ENCODE measurements at places on chromosomes 6 and 20.

DNA sequence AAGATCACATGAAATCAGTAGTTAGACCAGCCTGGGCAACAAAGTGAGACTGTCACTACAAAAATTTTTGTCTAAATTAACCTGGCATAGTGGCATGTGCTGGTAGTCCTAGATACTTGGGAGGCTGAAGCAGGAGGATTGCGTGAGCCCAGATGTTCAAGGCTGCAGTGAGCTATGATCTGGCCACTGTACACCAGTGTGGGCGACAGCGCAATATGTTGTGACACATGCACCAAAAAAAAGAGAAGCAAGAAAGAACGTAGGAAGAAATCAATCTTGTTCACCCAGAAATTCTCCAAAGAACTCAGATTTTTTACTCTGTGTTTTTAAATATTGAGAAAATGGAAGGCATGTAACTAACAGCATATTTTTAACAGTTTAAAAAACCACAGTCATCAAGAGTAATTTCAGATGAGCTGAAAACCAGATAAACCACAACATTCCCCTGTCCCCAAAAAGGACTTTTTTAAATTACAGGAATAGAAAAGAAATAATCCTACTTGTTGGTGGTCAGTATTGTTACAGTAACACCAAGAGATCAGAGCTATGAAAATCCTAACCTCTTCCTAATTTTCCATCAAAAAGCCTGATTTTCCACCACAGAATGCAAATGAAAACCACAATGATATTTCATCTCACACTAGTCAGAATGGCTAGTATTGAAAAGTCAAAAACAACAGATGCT is 240.2 kb downstream of the KHDC1L start:
- no peak for DNase-seq

- no peak for DNase-seq
Measured at GRCh38 chr6:116400328-116400727, 29.6 kb downstream of the DSE start.

DNA sequence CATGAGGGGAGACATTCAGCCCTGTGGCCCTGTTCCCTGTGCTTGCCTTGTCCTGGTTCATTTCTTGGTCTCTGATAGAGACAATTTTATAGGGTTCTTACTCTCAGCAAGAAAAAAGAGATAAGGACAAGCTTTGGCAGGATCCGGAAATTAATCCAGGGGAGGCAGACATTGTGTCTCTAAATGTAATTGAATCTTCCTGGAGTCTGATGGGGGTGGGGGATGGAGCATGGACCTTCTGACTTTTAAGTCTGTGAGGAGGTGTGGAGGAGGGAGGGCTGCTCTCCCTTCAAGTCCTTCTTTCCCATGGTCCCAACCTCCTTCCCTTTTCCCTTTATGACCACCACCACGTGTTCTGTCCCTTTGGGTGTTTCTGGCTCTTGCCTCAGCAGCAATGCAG is 512.7 kb downstream of the DHX35 start:
- DNase-seq, result no peak

- no peak for DNase-seq
Measured at GRCh38 chr6:132471787-132472186, 41.1 kb downstream of the STX7 start.

GRCh38 chr20:23622839-23623343 is 14.9 kb downstream of the CST3 start:
- DNase-seq, result no peak

DNA sequence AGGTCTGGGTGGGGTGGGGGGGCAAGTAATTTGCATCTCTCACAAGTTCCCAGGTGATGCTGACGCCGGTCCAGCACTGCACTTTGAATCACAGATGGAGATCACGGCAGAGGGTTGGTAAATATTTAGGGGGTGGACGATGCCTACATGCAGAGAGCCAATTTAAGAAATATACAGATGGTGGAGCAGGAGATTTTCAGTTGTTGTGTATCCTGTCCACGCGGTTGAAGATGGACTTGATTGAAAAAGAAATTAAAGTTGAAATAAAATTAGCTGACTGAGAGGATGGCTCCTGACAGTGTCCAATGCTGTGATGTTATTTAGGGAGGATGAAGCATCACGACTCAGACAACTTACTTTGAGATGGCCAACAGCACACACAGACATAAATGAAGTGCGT is 74.6 kb downstream of the PHACTR3 start:
- no peak for DNase-seq

DNA sequence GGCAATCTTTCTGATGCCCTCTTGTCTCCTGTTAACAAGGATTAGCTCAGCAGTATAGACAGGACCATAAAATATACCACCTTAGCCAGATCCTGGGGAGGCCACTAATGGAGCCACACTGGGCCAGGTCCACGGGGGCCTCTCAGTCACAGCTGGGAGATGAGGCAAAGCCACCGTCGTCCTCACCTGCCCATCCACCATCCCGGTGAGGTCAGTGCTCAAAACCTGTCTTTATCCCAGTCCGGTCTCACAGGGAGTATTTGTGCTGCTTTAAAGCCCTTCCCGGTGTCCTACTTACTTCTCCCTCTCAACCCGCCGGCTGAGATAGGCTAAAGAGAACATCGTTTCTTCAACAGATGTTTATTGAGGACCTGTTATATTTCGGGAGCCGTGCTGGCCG is 104.3 kb downstream of the EDN3 start:
- DNase-seq, result no peak

Data from GM18507 (cell line).